WERI-Rb-1 (cell line): ENCODE measurements at places on chromosomes 5 and 9.

- no peak for DNase-seq
Observed at GRCh38 chr9:21684231-21684630, 118.2 kb upstream of the MTAP start.

DNA sequence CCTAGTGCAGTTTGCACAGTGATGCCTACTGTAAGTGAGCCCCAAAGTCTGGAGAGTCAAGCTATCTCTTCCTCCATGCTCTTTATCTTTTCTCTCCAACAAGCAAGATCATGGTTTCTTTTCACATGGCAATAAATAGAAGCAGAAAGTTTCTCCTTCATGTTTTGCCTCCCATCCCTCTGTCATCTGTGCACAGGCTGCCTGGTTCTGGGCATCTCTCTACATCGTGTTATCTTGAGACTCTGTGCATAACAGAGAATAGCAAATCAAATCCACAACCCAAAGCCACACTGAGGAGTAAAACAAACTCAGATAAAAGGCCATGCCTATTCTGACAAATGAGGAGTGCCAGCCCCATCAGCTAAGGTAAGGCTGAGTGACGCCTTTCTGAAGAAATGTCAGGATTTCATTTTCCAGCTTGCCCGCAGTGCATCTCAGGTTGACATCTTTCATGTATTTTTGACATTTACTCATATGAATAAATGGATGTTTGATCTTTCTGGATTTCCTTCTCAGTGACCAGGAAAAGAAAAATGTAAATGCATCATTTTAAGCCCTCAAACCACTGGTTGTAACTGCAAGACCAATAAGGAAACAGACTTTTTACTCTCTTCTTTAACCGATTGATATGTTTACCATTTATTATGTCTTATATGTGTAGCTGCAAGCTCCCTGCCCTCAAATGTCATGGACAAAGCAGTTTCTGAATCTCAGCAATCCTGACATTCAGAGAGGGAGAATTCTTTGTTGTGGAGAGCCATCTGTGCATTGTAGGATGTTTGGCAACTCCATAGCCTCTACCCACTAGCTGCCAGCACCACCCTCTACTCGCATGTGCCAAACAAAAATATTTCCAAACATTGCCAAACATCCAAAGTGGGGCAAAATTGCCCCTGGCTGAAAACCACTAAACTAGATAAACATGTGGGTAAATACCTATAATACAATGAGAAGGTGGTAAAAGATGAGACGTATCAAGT lies 49.2 kb upstream of the ACO1 start:
- DNase-seq: no peak

GRCh38 chr9:125233678-125234077 lies 7.5 kb downstream of the HSPA5 start:
- no peak for DNase-seq

DNA sequence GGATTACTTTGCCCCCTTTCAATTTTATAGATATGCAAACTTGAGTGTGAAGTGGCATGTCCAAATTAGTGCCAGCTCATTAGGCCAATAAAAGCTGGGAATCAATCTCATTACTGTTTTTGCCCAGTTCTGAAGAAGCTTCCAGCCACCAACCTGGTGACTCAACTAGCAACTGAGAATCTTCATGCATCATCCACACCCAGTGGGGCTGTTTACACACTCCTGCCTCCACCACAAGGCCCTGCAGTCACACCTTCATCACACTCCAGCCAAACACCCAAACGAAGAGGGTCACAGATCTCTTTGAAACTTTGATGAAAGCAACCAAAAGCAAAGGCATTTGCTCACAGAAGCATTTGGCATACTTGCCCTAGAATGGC lies 41.3 kb upstream of the S1PR3 start:
- DNase-seq: no peak

GRCh38 chr9:15353892-15354291 lies 46.9 kb upstream of the TTC39B start:
- no peak for DNase-seq

DNA sequence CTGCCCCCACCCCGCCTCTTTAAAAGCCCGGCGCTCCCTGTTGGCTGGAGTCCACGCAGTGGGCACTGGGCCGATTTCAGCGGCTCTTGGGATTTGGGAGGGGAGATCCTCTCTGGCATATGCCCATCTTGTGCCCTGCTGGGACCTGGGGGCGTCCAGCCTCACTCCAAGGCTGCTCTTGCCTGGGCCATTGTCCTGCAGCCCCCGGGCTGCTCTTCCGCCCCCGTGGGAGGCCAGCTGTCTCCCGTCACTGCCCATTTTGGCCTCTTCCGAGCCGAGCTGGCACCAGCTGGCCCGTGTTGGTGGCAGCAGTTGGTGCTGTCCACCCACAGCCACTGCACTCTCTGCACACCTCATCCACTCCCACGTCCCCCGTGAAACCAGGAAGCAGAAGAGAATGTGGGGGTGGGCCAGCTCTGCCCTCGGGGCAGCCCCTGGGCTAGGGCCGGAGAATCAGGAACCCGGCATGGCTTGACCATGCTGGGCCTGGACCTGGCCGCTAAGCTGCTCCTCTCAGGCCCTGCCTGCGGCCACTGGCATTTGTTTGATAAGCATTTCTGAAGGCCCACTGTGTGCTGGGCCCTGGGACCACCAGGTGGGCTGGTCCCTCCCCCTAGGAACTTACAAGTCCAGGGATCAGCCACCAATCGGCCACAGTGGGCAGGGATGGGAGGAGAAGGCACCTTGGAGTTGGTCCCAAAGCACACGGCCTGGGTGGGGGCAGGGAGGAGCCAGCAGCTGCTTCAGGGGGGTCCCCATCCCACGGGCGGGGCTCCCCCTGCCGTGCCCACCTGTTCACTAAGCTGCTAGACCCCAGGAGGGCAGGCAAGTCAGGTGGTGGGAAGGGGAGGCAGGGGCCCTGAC lies 2.2 kb downstream of the C8G start:
- no peak for DNase-seq

- no peak for DNase-seq
Observed at GRCh38 chr9:115615821-115616665, 498.1 kb upstream of the TNC start.

DNA sequence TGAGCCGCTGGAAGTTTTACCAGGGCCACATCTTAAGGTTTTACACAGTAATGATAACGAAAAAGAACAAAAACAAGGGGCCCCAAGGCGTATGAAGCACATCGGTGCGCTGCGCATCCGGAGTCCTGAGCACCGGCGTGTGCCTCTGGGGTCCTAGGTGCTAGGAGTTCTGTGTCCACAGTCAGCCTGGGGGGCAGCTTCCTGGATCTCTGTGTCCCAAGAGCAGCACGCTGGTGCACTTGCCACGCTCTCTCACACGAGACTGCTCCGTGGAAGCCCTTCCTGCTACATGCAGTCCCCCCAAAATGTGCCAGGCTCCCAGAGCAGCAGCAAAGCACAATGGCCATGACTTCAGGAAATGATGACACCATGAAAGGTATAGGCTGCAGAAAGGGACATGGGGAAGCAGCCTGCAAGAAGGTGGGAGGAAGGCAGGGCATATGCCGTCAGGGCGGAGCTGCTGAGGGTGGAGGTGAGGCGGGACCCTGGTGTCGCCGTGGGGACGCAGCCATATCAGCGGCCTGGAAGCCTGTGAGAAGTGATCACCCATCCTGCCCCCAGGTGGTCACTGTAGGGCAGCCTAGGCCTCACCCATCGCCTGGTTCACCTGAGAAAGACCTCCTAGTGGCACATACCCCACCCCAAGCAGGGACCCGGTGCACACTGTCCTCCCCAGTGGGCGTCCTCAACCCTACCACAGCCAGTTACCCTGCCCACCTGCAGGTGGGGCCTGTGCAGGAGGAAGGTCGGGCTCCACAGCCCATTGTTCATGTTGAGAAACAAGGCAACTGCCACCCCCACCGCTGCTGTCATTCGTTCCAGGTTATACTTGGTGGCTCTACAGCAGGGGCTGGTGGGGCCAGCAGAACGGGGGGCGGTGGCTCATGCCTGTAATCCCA lies 23.6 kb upstream of the SLC6A3 start:
- DNase-seq: no peak

GRCh38 chr5:134708301-134708700 lies 30.0 kb upstream of the CAMLG start:
- DNase-seq: no peak

GRCh38 chr9:107484117-107484723 lies 5.3 kb downstream of the KLF4 start:
- DNase-seq: peak; percentile 46

- no peak for DNase-seq
Observed at GRCh38 chr5:66987126-66987525, 209.5 kb downstream of the CD180 start.

DNA sequence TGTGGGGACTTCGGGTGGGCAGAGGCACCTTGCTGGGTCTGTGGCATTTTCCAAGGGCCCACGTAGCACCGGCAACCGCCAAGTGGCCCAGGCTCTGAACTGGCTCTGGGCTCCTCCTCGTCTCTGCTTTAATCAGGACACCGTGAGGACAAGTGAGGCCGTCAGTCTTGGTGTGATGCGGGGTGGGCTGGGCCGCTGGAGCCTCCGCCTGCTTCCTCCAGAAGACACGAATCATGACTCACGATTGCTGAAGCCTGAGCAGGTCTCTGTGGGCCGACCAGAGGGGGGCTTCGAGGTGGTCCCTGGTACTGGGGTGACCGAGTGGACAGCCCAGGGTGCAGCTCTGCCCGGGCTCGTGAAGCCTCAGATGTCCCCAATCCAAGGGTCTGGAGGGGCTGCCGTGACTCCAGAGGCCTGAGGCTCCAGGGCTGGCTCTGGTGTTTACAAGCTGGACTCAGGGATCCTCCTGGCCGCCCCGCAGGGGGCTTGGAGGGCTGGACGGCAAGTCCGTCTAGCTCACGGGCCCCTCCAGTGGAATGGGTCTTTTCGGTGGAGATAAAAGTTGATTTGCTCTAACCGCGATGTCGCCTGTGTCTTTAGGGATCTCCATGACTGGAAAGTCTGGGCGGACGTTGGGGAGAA lies 5.8 kb downstream of the DPP7 start:
- no peak for DNase-seq

DNA sequence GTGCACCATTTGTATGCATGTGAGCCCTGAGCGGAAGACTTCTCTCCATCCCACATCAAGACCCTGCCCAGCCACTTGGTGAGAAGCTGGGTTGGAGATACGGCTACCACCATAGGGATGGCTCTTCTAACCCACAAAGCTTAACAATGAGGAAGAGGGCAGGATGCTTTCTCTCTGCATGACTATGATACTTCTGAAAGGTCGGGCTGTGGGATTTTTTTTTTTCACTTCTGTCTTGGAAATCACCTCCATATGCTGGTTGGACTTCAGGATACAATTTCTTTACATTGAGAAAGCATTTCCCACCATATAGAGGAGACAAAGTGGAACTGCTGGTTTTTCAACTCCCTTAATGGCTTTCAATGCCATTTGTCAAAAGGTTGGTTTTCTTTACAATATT lies 30.5 kb downstream of the ZNF366 start:
- no peak for DNase-seq

- DNase-seq: no peak
Observed at GRCh38 chr5:66198837-66199236, 54.7 kb downstream of the SREK1 start.

DNA sequence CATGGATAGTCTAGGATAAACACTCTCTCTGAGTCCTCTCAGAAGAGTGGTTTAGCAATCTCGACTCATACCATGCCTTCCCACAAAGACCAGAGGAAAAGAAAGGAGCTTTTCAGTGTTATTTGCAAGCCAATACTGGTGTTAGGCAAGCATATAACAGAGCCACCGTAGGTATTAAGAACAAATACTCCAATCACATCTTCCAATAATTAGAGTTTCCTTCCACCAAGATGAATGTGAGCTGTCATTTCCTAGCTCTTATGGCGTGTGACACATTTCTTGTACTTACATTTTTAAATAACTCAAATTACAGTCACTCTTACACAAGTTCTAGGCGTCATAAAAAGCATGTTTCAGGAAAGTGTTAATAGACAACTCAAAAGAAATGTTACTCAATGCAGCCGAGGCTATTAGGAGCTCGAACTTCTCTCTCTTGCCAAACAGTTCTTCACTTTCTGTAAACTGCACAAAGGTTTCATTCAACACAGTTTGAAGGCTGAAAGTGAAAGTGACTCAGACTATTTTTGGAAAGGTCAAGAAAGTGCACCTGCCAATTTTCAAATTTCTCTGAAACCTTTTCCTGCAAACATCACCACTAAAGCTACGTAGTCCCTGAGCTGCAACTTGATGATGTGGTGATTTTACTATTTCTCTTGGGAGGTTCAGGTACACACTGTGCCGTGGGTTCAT lies 153.8 kb downstream of the AUH start:
- no peak for DNase-seq

GRCh38 chr5:89147031-89147430 lies 264.0 kb upstream of the MEF2C start:
- no peak for DNase-seq

DNA sequence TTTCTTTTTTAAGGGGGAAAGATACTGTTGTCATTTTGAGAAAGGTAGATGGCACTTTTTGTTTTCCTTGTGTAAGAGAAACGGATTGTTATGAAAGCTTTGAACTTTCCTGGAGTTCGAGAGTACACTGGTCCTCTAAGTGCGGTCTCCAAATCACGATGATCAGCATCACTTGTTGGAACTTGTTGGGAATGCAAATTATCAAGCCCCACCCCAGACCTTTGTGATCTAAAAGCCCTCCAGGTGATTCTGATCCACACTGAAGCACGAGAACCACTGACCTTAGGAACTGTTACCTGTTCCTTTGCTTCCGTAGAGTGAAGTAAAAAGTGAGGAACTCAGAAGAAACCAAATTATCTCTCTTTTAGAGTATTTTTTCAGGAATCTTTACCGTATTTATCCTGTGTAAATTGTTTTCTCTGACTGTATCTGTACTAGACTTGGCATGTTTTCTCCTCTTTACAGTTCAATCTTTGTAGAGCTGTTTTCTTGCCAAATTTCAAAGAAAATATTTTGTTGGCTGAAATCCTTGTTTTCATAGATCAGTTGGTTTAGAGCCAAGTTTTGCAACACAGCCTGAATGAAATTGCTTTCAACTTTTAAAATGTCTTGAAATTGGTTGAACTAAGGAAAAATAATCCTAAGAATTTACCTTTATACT lies 4.0 kb downstream of the MAT2B start:
- no peak for DNase-seq

DNA sequence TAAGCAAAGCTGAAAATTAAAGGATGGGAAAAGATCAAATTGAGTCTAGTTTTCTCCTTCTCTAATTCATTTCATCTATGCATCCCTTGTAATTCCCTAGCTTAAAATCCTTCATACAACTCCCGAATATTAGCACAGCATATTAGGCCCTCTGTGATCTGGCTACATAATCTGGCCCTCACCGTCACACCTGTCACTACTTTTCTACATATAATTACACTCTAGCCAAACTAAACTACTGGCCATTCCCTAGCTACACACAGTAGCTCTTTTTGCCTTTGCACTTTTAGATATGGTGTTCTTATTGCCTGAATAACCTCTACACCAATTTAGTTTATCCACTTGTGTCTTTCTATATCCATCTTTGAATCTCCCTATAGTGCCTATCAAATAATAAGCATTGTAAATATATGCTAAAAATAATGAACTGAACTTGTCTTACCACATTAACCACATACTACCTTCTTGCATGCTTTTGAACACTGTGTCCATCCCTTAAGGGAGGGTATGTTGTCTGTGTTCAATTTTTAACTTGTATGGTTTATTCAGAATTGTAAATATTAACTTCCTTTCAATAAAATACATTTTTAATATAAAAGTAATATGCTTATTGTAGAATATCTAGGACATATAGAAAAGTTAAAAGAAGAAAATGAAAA lies 15.9 kb downstream of the RANBP6 start:
- no peak for DNase-seq
